Activated T-helper 1 cell treated with Interleukin-2 at 50 U/mL for 16 hours (primary cell): ENCODE measurements at places on chromosomes 16 and 17.
A peak's percentile ranks its signal among the peaks of the same experiment; 100 is the strongest.

DNA sequence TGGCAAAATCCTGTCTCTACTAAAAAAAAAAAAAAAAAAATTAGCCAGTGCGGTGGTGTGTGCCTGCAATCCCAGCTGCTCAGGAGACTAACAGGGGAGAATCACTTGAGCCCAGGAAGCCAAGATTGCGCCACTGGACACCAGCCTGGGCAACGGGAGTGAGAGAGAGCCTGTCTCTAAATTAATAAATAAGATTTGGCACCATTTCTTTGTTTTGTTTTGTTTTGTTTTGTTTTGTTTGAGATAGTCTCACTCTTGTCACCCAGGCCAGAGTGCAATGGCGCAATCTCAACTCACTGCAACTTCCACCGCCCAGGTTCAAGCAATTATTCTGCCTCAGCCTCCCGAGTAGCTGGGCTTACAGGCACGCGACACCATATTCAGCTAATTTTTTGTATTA, 9.4 kb upstream of the GAST start:
- no peak for DNase-seq

- DNase-seq = no peak
These were observed 78.8 kb upstream of the CBX4 start for GRCh38 chr17:79917902-79918484.

- no peak for DNase-seq
These were observed 33.8 kb downstream of the GTF3C1 start for GRCh38 chr16:27515874-27516353.

DNA sequence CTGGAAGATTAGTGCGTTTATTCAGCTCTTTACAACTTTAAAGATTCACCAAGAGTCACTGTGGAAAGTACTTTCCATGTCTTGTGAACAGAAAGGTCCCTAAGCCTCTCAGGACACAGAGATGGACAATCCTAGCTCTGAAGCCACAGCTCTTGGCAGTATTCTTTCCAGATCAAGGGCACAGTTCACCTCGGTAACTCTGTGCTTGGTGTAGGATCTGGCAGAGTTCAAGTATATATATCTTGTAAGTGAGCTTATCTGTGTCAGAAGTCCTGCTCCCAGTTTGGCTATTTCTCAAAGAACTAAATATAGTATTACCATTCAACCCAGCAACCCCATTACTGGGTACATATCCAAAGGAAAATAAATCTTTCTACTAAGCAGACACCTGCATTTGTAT, 183.7 kb downstream of the CBLN1 start:
- DNase-seq = no peak

GRCh38 chr16:57562669-57563486, 20.4 kb downstream of the ADGRG5 start:
- DNase-seq = no peak

- DNase-seq = no peak
These were observed 11.0 kb upstream of the TACO1 start for GRCh38 chr17:63589646-63590045.

DNA sequence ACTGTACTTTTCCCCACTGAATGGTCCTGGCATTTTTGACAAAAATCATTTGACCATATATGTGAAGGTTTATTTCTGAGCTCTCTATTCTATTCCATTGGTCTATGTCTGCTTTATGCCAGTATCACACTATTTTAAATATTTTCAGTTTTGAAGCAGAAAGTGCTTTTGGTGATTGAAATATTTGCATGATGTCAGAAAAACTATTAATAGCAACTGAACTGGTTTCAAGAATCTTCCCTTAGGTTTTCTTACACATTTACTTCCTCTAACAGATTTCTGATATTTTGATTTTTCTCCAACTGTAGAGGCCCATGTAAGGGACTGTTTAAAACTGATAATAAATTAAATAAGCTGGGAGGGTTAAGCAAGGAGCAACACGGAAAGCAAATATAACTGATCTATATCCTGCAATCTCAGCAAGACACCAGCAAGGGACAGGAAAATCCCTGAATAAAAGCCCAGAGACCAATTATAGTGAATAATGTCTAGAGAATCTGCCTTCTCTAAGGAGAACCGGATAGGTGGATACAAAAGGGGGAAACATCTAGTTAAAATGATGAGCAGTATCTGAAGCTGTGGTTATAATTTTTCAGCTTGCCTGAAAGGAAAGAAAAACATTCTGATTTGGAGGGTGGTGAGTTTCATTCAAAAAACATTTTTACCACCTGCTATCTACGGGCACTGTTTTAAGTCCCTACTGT, 80.9 kb upstream of the STAC2 start:
- DNase-seq = no peak

- DNase-seq = no peak
These were observed 14.5 kb downstream of the GPR179 start for GRCh38 chr17:38329284-38329683.

DNA sequence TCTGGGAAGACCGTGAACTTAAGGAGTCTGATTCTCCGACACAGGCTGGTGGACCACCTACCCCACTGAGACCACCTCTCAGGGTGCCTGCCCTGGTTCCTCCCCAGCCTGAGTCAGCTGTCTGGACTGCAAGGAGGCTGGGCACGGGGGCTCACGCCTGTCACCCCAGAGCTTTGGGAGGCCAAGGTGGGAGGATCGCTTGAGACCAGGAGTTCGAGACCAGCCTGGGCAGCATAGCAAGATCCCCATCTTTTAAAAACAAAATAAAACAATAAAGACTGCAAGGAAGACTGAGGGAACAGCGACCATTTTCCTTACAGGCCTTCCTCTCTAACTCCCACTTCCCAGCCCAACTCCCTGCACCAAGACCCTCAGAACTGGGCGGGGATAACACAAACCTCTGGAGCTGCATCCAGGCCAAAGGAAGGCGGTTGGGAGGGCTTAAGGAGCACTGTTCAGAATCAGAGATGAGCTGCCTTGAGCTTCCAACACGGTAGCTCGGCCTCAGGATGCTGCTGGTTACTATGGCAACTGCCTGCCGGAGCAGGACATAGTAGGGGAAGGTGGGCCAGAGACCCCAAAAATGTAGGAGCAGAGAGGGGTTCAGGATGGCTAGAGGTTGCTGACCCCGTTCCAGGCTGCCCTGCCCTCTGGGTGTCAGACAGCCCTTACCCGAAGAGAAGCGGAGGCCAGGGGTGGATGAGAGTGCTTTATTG, 4.4 kb downstream of the APOBR start:
- no peak for DNase-seq

GRCh38 chr17:3004150-3004801, 59.1 kb downstream of the OR1D5 start:
- peak; percentile 32 for DNase-seq

GRCh38 chr17:42544874-42545283, 7.8 kb upstream of the HSD17B1 start:
- DNase-seq = no peak

GRCh38 chr17:57406131-57406980, 150.0 kb downstream of the MSI2 start:
- no peak for DNase-seq

DNA sequence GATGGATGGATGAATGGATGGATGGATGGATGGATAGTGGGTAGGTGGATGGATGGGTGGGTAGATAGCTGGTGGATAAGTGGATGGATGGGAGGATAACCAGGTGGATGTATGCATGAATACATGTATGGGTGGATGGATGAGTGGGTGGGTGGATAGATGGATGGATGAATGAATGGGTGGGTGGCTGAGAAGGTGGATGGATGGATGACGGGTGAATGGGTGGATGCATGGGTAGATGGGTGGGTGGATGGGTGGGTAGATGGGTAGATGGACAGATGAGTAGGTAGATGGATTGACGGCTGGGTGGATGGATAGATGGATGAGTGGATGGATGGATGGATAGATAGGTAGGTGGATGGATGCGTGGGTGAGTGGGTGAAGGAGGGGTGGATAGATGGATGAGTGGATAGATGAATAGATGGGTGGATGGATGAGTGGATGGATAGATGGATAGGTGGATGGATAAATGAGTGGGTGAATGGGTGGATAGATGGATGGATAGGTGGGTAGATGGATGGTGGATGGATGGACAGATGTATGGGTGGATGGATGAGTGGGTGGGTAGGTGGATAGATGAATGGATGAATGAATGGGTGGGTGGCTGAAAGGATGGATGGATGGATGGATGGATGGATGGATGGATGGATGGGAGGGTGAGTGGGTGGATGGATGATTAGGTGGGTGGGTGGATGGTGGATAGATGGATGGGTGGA, 50.1 kb upstream of the ZC3H18 start:
- DNase-seq = no peak

DNA sequence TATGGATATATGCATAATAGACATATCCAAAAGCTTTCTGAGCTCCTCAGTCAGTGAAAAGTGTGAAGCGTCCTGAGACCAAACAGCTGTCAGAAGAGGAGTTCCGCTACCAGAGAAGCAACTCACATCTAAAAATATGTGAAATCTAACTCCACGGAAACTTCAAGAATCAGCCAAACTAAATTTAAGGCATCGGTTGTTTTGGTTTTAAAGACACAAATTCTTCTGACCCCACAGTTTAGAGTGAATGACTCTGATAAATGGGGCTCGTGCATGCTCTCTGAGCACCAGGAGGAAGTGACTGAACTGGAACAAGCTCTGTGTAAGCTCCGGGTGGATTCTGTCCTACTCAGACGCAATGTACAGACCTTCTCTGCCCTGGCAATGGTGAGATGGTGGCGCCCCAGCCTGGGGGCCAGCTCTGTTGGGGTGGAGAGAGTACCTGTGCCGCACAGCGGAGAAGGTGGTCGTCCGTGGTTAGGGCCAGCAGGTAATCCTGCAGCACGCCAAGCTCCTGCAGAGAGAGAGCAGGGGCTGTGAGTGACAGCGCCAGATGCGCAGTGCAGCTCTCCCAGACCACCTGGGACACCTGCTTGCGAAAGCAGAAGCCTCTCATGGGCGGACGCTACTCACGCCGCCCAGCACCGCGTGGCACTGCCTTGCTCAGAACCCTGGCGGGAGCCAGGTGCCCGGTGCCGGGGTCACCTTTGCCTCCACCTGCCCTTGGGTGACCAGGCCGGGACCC, 44.4 kb upstream of the ATP2A3 start:
- DNase-seq = no peak

GRCh38 chr17:27266228-27266627, 27.7 kb upstream of the WSB1 start:
- no peak for DNase-seq

DNA sequence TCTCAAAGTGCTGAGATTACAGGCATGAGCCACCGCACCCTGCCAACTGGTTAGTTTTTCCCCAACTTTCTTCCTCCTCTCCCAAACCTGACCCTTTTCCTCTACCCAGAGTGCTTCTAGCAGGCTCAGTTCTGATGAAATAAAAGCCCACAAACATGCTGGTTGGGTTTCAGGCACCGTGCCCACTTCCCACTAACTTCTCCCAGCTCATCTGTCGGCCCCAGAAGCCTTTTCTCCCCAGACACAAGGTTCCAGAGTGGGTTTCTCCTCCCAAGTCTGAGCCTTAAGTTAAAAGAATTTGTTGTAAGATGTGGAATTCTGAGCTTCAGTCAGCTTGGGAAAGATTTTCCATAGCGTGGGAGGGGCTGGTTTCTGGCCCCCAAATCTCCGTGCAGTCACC, 11.5 kb upstream of the SCN4A start:
- DNase-seq = no peak

- no peak for DNase-seq
These were observed 29.9 kb downstream of the MIS12 start for GRCh38 chr17:5516060-5516792.

- no peak for DNase-seq
These were observed 539 bp upstream of the VAMP2 start for GRCh38 chr17:8162997-8163977.

DNA sequence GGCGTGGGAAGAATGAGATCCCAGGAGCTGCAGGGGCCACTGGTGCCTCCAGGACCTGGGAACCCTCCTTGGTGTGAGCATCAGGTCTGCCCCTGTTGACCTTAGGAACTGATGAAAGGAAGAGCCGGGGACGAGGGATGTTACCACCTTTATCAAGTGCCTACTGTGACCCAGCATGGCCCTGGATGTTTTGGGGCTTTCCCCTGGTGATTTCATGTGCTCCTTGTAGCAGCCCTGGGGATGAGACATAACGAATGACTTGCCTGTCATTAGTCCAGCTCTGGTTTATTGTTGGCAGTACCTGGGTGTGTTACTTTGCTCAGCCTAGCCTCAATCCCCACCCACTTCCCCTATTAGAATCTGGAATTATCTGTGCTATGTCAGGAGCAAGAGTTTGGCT, 39.9 kb downstream of the WSCD1 start:
- no peak for DNase-seq

DNA sequence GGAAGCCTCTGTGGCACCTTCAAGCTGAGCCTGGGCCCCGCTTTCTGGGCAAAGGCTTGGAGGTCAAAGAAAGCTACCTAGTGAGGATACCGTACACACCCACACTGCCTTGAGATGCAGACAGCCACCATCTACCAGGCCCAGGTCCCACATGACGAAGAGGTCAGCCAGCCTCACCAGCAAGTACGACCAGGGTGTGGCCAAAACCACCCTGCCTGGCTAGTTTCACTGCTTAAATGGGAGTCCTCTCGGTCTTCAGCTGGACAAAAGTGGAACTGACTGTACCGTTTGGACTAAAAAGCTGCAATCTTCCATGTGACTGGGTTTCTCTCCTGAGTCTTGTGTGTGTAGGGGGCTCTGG, 21.6 kb downstream of the VASN start:
- DNase-seq = no peak

DNA sequence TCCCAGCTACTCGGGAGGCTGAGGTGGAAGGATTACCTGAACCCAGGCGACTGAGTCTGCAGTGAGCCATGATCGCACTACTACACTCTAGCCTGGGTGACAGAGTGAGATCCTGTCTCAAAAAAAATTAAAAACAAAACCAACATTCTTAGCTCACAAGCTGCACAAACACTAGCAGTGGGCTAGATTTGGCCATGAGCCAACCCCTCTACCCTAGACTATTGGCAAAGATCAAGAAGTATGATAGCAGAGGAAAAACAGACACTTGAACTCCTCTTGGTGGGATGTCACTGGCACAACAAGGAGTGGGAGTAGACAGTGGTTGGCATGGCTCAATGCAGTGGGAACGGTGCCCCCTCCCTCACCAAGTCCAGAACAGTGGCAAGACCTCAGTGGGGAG, 19.6 kb upstream of the RIPOR1 start:
- no peak for DNase-seq

GRCh38 chr17:19928299-19928698, 49.3 kb downstream of the AKAP10 start:
- no peak for DNase-seq

- peak; percentile 24 for DNase-seq
These were observed 7.6 kb downstream of the EPX start for GRCh38 chr17:58200024-58200633.

GRCh38 chr16:69448470-69449193, 24.2 kb downstream of the CYB5B start:
- no peak for DNase-seq

GRCh38 chr16:58452640-58453039, 47.3 kb upstream of the NDRG4 start:
- DNase-seq = no peak

- no peak for DNase-seq
These were observed 8.6 kb downstream of the SYNGR3 start for GRCh38 chr16:1998360-1998835.

DNA sequence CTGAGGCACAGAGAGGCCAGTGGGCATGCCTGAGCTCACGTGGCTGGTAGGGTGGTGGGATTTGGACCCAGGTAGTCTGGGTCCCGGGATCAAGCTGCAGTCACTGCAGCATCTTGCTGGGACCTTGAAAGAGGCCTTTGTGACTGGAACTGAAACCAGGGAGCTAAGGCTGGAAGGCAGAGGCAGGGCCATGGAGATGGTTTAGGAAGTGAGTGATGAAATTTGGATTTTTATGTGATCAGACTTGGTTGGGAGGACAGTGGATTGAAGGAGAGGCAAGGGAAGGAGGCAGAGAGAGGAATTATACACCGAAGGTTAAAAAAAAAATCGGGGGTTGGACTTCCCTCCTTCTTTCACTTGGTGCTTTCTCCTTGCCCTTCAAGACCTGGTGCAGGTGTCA, 255.4 kb upstream of the CACNG5 start:
- DNase-seq = no peak
